ENCODE measurements at places on chromosomes 5 and 9.

DNA sequence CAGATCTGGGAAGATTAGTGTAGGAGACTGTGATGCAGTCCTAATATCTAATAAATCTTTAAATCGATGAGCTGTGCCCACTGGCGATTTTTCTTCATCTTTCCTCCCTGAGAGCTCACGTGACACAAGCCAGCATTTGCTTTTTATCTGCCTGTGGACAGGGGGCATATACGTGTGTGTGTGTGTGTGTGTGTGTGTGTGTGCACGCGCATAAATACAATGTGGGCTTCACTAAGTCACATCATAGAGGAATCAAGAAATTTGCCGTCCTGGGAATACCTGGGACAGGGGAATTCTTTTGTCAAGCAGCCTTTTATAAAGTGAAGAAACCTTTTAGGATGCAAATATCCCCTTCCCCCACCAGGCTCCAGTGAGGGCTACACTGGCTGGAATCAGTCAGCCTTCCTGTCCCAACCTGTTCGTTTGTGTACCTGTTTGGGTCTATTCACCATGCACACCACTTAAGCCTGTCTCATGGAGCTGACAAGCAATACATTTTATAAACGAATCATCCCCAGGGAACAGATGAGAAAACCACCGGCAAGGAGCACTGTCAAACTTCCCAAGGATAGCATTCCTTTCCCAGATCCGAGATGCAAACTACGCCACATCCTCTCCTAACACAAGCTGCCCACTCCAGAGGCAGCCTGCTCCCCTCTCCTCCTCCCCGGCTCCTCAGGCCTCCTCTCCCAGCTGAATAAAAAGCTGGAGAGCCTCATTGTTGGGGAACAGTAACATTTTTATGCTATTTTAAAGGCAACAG is 2.7 kb downstream of the EPB41L4B start:
- DNase-seq = no peak

DNA sequence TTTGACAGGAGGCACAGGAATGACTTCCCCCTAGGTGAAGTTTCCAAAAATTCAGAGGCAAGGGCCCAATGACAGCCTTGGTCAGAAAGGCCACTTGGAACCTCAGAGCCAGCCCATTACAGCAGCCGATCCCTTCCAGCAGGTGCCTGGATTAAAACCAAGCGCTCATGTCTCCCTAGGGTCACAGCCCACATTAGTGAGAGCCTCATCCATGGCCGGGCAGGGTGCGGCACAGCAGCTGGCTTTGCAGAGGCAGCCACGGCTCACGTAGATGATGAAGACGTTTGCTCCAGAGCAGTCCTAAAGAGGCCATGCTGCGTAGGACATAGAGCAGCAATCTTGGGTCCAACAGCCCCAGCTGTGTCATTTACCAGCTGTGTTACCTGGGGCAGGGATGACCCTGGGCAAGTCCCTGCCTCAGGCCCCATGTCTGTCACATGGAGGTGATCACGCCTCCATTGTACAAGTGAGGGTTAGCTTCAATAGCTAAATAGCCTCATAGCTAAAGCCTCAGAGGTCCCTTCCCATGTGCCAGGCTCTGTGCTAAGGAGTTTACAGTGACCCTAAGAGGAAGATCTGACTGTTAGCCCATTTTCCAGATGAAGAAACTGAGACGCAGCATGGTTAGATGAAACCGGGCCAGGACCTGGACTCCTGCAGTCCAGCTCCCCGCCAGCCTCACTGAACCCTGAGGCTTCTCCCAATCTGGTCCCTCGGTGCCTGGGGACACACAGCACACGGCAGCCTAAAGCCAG is 39.2 kb downstream of the NEK6 start:
- no peak for DNase-seq

GRCh38 chr5:51380603-51381207 is 2.5 kb upstream of the ISL1 start:
- DNase-seq = no peak

GRCh38 chr9:121686930-121687541 is 35.6 kb downstream of the DAB2IP start:
- DNase-seq = peak; percentile 74

DNA sequence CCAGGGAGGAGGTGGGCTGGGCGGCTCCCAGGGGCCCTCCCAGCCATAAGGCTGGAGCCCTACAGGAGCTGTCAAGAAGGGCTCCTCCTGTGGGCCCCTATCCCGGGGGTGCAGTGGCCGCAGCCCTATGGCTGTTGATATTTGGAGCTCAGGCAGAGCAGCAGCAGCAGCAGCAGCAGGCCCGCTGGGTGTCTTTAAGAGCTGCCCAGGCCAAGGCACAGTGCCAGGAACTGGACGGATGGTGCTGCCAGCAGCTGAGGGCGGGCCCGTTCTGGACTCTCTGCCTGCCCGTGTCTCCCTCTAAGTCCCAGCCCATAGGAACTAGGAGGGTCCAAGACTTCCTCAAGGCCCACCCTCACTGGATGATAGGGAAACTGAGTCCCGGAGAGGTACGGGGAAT is 3.6 kb downstream of the AK1 start:
- DNase-seq = peak; percentile 87

GRCh38 chr5:130198927-130199326 is 294.7 kb downstream of the CHSY3 start:
- DNase-seq = no peak

GRCh38 chr9:120539951-120540350 is 40.0 kb downstream of the CDK5RAP2 start:
- no peak for DNase-seq

GRCh38 chr9:134369416-134370212 is 43.4 kb downstream of the RXRA start:
- no peak for DNase-seq

- DNase-seq = no peak
Observed at GRCh38 chr5:134114886-134115805, 665 bp downstream of the TCF7 start.

DNA sequence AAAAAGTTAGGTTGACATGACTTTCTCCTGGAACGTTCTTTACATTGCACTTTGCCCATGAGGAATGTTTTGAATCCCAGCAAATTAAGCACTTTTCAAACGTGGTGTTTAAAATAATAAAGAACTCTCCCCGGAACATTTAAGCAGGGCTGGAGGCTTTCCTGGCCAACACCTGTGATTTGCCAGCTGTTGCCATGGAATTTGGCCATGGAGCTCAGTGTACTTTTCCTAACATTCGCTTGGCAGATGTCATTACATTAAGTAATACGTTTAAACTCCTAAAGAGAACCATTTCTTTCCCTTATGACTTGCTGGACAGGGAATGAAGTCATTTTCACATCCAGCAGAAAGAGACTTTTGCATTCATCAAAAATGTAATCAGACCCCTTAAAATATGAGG is 146.1 kb downstream of the GAS1 start:
- DNase-seq = no peak

- peak; percentile 50 for DNase-seq
Observed at GRCh38 chr5:78497573-78498533, 137.4 kb downstream of the SCAMP1 start.

- no peak for DNase-seq
Observed at GRCh38 chr5:172887692-172888091, 53.6 kb downstream of the ERGIC1 start.

DNA sequence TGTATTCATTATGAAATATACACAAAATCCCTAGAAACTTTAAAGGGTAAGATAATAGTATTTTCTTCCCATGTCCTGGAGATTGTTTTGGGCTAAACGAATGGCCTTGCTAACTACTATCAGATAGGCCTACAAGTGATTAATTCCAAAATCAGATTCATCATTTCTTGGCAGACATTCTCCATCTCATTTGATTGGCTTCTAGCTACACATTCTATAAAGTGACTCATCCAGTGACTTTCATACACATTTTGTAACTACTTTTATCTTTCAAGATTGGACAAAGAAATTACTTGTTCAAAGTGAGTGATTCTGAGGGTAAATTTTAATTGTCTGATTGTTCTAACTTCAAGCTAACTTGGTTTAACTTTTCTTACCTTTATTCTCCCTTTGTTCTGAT is 93.3 kb downstream of the RAPGEF6 start:
- no peak for DNase-seq

DNA sequence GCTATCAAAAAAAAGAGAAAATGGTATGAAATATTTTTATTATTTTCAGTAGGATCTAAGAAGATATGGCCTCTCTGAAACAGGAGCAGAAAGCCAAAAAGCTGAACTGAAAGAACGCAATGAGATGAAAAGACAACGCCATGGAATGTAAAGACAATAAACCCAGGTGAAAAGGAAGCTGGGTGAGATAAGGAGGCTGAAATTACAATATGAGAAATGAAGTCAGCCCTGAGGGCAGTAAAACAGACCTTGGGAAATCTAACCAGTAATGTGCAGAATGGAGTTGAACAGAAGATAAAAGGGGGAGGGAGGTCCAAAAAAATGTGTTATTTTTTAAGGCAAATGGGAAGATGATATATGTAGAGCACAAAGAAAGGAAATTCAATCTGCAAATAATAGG is 265.3 kb downstream of the ENC1 start:
- no peak for DNase-seq
